ENCODE measurements at places on chromosomes 7 and 10.

GRCh38 chr10:120394446-120394845 is 62.6 kb upstream of the PLPP4 start:
- DNase-seq: no peak

GRCh38 chr7:108037741-108038140 is 34.8 kb upstream of the LAMB1 start:
- DNase-seq: no peak

- no peak for DNase-seq
Observed at GRCh38 chr10:132618158-132618919, 80.8 kb downstream of the INPP5A start.

- DNase-seq: no peak
Observed at GRCh38 chr7:55569269-55569663, 3.0 kb downstream of the VOPP1 start.

DNA sequence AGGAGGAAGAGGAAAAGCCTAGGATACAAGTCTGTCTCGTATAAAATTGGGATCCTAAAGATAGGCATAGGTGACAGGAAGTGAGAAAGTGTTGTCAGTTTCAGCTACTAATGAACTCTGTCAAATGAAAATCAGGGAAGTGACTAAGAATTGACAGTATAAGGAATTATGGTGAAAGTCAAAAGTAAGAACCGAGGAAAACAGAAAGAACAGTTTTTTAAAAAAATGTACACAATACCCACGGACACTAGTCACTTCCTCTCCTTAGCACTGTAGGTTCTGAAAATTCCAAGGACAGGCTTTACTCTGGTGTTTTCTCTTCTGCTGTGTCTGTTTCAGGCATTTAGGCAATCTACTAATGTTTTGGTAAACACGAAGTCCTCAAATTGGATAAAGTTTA is 42.3 kb downstream of the ATAD1 start:
- DNase-seq: no peak

- no peak for DNase-seq
Observed at GRCh38 chr7:50954716-50955115, 172.0 kb upstream of the GRB10 start.

GRCh38 chr7:71488308-71488707 is 356.4 kb downstream of the GALNT17 start:
- no peak for DNase-seq

GRCh38 chr10:80480852-80481251 is 26.7 kb downstream of the TSPAN14 start:
- no peak for DNase-seq

GRCh38 chr7:23746629-23747028 is 36.6 kb downstream of the STK31 start:
- DNase-seq: no peak

GRCh38 chr7:151038951-151039849 is 9.1 kb upstream of the ASIC3 start:
- DNase-seq: peak; percentile 74

DNA sequence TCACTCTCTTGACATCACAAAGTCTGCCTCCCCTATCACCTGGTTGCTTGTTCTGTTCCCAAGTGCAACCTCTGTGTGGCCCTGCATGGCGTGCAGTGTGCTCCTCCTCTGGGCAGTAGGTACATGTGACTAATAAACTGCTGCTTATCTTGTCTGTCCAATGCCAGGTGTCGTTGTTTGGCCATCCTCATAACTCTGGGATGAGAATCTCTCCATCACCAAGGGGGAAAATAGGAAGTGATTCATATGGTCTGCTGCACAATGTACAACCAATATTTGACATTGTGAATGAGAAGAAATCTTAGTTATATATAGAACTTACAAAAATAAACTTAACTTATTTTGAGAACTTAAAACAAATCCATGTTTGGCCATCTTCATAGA is 135.2 kb downstream of the INHBA start:
- no peak for DNase-seq

- DNase-seq: no peak
Observed at GRCh38 chr10:126634911-126635310, 35.6 kb downstream of the C10orf90 start.

GRCh38 chr7:41948503-41948902 is 245.6 kb upstream of the INHBA start:
- no peak for DNase-seq

DNA sequence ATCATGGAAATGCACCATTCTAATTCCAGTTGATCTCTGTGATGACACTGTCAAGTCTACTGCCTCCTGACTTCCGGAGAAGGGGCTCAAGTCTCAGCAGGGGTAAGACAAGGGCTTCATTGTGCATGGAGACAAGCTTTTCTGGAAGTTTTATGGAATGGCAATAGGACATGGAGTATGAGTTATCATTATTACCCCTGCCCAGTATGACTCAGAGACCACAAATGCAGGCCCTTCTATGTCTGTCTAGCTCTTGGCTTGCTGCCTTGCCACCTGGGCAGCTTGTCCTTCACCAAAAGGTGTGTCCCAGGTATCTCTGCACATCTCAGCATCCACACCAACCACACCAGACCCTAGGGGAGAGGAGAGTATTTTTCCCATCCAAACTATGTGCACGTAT is 34.9 kb upstream of the KIAA1217 start:
- no peak for DNase-seq

- DNase-seq: no peak
Observed at GRCh38 chr10:99395750-99396445, 34.5 kb downstream of the GOT1 start.

- DNase-seq: no peak
Observed at GRCh38 chr7:37357637-37357996, 91.0 kb downstream of the ELMO1 start.

DNA sequence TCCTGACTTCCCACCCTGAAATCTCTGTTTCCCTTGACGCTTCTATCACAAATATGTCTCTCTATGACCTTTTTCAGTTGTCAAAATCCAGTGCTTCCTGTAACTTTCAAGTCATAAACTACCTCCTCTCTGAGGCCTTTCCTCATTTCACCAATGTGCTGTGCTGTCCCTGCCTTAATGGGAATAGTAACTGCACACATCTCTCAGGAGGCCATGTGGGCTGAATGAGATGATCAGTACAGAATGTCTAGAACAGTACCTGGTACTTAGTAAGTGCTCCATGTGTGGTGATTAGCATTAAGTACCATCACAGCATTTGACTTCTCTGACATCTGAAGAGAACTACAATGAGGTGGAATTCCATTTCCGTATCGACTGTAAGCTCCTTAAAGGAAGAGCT is 588.5 kb downstream of the KCNMA1 start:
- DNase-seq: no peak

DNA sequence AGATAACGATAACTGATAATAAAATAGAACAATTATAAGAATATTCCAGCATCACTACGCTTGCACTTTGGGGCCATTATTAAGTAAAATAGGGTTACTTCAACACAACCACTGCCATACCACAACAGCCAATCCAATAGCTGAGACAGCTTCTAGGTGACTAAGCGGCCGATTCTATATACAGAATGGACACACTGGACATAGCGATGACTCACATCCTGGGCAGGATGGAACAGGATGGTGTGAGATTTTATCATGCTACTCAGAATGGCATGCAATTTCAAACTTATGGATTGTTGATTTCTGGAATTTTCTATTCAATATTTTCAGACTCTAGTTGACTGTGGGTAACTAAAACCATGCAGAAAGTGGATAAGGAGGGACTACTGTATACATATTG is 920.9 kb downstream of the LRMDA start:
- DNase-seq: no peak

- DNase-seq: no peak
Observed at GRCh38 chr10:43035800-43036199, 41.1 kb upstream of the RET start.

DNA sequence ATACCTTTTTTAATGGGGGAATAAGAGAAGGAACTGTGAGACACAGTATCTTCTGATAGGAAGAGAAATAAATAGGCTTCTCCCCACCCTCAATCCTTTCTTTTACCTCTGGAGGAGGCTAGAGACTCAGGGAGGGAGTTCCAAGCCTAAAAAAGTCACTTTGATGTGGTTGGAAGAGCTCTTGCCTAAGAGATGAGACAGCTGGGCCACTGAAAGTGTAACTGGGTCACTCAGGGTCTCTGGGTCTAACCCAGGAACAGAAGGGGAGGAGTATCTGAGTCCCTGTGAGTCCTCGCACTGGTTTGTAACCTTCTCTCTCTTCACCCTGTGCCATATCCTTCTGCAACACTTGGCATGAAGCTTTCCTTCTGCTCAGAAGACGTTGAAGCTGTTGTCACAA is 222.9 kb upstream of the AGK start:
- no peak for DNase-seq

- DNase-seq: peak; percentile 73
Observed at GRCh38 chr7:134458806-134459698, at the start of gene AKR1B1. Gene AKR1B1 (minus strand): TSS chr7:134459100. CDS start chr7:134459062, 38 bp downstream.

DNA sequence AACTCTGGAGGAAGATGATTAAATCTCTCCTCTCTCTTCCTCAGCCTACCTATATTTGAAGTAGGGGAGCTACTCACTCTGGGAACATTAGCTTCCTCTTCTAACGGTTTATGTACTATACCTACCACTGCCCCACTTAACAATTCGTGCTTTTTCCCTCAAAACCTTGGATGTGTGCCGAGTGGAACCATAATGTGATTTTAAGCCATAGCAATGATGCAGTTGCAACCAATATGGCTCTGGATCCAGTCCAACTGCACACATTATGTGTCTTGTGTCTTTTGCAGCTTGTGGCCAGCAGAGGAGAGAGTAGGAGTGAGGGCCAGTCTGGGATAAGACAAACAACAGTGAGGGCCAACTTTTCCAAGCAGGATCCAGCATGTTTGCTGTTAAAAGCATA is 170.7 kb downstream of the GATA3 start:
- no peak for DNase-seq

GRCh38 chr10:104259999-104260774 is 5.5 kb downstream of the GSTO1 start:
- DNase-seq: no peak
